ENCODE measurements at places on chromosomes 4 and X. TPM values are rescaled to one million over a fixed set of nuclear protein-coding genes. Genes with fewer than 3 reads are reported as not detected.

DNA sequence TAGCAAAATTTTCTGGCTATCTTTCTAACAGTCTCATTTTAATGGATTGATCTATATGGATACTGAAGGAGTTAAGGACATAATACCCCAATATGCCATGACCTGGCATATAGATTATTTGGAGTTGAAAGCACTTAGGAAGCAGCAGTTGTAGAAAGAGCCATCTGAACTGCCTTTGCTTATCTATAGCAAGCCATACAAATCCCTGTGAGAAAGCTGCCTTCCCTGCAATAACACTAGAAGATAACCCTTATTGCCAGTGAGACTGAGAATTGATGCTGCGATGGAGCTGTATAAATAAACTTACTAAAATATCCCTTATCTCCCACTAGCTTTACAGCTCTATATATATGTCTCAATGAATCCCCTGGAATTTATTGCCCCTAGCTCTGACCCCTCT, 346.3 kb downstream of the TECRL start:
- DNase-seq: no peak

DNA sequence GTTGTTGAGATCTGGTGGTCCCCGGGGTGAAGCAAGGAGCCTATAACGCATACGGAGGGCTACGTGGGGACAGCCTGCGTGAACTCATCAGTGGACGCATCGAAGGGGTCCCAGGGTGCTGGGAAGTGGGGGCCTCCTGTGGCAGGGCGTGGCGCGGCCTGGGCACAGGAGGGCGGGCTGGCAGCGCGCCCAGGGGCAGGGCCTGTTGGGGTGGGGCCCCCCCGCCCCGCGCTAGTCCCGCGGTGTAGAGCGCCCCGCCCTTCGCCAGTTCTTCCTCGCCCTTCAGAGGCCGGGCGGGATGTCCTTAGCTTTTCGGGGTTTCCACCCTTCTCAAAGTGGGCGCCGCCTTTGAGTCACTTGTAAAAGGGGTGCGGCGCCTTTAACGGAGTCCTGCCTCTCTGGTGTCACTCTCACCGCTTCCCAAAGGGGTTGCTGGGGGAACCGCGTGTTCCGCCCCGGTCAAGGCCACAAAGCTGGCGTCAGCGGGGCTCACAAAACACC, 632 bp downstream of the PLP2 start:
- DNase-seq: peak; percentile 74

- no peak for DNase-seq
Measured at GRCh38 chr4:163485589-163485988, 8.9 kb upstream of the TMA16 start.

DNA sequence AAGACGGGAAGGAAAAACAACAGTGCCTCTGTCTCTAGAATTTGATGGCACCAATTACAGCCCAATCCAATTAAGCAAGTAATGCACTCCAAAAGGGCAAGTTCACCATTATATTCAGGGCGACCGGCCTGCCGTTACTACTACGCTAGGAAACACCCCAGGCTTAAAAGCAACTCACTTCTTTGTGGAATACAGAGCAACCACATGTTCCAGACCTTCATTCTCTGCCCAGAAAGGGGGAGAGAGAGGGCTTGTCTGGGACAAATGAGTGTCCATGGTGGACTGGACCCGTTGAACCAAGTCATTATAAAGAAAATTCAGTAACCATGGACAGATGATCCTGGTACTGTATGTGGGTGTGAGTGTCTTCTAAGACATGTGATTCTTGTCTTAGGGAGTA, 1.6 kb downstream of the KDR start:
- no peak for DNase-seq

GRCh38 chr4:134650461-134650860, 448.9 kb upstream of the PABPC4L start:
- no peak for DNase-seq

GRCh38 chr4:83010111-83010521, 507 bp downstream of the LIN54 start:
- DNase-seq: no peak

- no peak for DNase-seq
Measured at GRCh38 chrX:10893366-10893765, 217.8 kb upstream of the HCCS start.

GRCh38 chr4:153824501-153824900, 35.6 kb upstream of the SFRP2 start:
- no peak for DNase-seq

GRCh38 chr4:156036496-156036895, 82.8 kb upstream of the CTSO start:
- DNase-seq: no peak

DNA sequence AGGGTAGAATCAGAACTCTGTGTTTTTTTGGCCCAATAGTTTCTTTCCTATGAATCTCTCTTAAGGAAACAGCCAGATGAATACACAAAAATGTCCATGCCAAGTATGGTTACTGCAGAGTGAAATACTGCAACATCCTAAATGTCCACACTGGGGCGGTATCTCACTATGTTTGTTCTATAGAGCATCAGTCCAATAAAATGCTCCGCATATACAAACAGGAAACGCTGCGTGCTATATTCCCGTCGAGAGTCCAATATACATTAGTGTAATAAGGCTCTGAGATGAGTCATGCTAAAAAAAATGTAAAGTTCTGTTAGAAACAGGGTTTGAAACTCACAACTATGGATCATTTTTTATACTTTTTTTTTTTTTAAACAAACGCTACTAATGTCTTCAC, 72.9 kb upstream of the ENOX2 start:
- DNase-seq: no peak

GRCh38 chrX:108557580-108557979, 117.9 kb downstream of the COL4A5 start:
- no peak for DNase-seq

DNA sequence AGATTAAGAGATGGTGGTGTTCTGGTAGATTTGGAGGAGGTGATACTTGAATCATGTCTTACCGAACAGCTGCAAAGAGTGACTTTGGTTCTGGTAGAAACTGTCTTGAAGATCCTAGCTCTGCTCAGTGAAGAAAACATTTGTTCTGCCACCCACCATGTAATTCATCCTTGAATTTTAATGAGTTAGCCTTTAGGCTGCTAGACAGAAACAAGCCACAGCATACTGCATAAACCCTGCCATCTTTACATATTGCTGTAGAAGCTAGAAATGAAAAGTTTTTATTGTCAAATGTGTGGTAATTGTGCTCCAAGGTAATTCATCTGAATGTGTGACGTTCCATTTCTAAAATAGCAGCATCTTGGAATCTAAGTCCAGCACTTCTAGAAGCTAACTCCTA, 161.0 kb upstream of the RAPGEF2 start:
- DNase-seq: no peak

- DNase-seq: no peak
Measured at GRCh38 chr4:92035666-92036065, 268.1 kb upstream of the GRID2 start.

DNA sequence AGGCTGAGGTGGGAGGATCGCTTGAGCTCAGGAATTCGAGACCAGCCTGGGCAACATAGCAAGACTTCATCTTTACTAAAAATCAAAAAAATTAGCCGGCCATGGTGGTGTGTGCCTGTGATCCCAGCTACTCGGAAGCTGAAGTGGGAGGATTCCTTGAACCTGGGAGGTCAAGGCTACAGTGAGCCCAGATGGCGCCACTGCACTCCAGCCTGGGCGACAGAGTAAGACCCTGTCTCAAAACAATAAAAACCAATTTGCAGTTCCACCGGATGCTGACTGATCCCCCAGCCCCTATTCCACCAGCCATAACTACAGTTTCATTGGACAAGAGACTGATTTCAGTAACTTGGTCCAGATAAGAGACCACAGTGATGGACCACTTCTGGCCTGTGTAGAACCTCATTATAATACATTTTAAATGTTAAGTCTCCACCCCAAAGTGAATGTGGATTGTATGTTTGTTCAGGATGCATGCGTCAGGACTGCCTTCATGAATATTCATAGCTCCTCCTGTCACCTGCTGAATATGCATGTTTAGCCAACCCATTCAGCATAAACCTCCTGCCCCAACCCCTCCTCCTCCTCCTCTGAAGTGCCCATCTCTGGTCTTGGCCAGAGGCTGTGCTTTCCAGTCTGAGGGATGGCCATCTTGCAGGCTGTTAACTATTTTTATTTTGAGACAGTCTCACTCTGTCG, 2.3 kb upstream of the SLBP start:
- no peak for DNase-seq

DNA sequence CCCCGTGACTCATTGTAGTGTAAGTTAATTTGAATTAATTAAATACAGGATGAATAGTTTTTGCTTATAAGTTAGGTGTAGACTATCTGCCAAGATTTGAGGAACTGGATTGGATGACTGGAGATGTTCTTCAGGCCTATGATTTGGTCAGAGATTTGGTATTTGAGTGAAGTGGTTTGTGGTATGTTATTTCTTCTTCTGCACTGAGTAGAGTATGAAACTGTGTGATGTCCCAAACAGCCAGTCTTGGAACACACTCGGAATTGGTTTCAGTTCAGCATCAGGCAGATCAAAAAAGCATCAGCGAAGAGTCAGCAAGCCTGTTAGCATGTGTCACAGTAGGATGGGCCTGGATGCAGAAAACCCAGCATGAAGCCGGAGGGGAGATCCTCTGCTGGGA, 294.1 kb downstream of the ARHGAP10 start:
- DNase-seq: no peak

- no peak for DNase-seq
Measured at GRCh38 chrX:51568586-51568985, 50.1 kb downstream of the CENPVL3 start.

- DNase-seq: no peak
Measured at GRCh38 chr4:26321373-26322221, 783 bp downstream of the RBPJ start.

- no peak for DNase-seq
Measured at GRCh38 chrX:3159995-3160720, 118.9 kb downstream of the ARSF start.

- DNase-seq: no peak
Measured at GRCh38 chr4:124279741-124280140, 432.8 kb downstream of the ANKRD50 start.

DNA sequence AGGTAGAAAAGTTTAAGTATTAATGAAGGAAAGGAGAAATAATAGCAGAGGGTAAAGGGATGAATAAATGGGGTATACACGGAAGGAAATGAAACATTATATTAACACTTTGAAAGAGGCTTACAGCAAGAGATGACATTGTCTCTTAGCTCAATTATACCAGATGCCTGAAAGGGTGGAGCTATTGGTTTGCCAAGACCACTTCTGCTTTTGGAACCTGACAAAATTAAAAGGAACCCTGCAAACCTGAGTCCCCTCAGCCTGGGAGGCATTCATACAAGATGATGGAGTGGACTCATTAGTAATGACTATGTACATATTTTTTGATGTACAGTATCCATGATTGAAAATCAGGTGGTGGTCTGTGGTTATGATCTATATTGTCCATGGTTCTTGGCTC, 45.1 kb upstream of the HPF1 start:
- no peak for DNase-seq

DNA sequence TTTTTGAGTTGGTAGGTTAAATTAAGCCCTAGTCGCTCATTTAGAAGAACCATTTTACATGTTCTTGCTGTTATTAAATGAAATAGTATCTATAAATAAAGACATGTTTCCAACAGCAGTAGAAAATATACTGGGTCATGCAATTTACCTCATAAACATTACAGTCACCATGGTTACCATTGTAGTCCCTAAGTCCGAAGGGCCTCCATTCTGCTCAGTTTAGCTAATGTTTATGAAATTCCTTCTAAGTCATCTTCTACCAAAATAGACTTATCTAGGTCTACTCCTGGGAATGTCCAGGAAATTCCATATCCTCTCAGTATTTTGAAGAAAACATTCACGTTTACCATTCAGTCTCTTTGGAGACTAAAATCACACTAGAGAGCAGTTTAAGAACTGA, 292.5 kb upstream of the DCAF8L1 start:
- no peak for DNase-seq

DNA sequence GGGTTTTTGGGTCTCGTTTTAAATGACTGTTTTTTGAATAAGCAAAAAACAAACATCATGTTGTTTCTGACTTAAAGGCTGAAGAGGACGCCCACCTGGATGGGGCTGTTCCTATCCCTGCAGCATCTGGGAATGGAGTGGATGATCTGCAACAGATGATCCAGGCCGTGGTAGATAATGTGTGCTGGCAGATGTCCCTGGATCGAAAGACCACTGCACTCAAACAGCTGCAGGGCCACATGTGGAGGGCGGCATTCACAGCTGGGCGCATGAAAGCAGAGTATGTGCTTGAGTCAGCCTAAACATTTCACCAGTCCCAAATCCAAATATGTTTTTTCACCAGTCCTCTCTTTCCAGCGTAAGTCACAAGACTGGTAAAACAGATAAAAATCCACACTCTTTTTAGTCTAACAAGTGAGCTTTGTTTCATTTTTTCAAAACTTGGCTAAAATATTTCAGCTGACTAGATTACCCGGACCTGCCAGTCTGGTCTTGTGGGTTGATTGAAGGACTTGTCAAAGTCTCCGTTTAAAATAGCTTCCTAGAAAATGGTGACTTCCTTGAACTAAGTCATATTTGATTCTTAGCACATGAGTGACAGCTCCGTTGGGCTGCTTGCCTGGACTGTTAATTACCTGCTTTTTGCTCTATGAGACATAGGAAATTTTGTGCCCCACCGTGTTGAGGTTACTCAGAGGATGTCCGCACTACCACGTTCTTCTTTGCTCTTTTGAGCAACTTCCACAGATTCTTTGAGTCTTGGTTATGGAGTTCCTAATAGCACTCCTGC, 20.8 kb downstream of the ENOPH1 start:
- no peak for DNase-seq

DNA sequence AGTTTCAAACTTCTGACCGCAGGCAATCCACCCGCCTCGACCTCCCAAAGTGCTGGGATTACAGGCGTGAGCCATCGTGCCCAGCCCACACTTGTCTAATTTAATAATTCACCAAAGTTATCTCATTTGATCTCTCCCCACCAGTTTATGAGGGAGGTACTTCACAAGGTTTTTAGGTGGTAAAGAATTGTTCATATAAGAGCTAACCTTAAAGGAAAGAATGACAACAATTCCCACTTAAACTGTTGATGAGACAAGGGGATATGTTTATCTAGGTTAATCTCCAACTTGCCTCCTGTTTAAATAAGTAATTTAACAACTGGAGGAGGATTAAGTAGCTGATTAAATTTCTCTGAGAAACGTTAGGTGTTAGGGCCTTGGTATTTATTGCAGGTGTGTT, 117.6 kb upstream of the CBLL2 start:
- DNase-seq: no peak

GRCh38 chr4:115323106-115323707, 209.8 kb upstream of the NDST4 start:
- DNase-seq: no peak

Gene RRH
- total RNA-seq: 0.34 TPM

Gene QRFPR
- total RNA-seq: 0.21 TPM

Gene CD38
- 2.6 TPM for total RNA-seq

Gene ZIC3
- not detected for total RNA-seq

Gene CT45A3
- total RNA-seq: not detected

Gene ZNF595
- 33.8 TPM for total RNA-seq

Gene DNAAF6
- not detected for total RNA-seq

Gene GPM6B
- total RNA-seq: 15.9 TPM

Gene TLR7
- total RNA-seq: 1.0 TPM

Gene DCX
- not detected for total RNA-seq

Gene FBXL5
- 110 TPM for total RNA-seq

Gene DDIT4L
- 0.44 TPM for total RNA-seq

Gene CXorf49
- total RNA-seq: not detected

Gene TNMD
- total RNA-seq: not detected

Gene TEX11
- not detected for total RNA-seq
